Thymus (tissue), 14 donors: ENCODE measurements at places on chromosomes 11 and 22. TPM values are rescaled to one million over a fixed set of nuclear protein-coding genes. Genes with fewer than 3 reads are reported as not detected.

The TNNI2 gene
- 13.4 TPM for polyA plus RNA-seq

The MUC5B gene
- polyA plus RNA-seq, result 0.02 TPM

The LZTR1 gene
- polyA plus RNA-seq, result 49.2 TPM

The NTM gene
- 0.18 TPM for polyA plus RNA-seq

The SLC22A25 gene
- not detected for polyA plus RNA-seq

The CENPM gene
- 13.1 TPM for polyA plus RNA-seq

The IFITM1 gene
- 463 TPM for polyA plus RNA-seq

The C11orf87 gene
- polyA plus RNA-seq, result 0.02 TPM

The YPEL1 gene
- 14.2 TPM for polyA plus RNA-seq

The LRRN4CL gene
- polyA plus RNA-seq, result 0.75 TPM

The CRYBB3 gene
- polyA plus RNA-seq, result 1.2 TPM

The ADAMTS8 gene
- 0.37 TPM for polyA plus RNA-seq

The CACNA1I gene
- polyA plus RNA-seq, result 0.68 TPM

The CECR2 gene
- 0.27 TPM for polyA plus RNA-seq

The LDHA gene
- 364 TPM for polyA plus RNA-seq

The FCHSD2 gene
- polyA plus RNA-seq, result 22.3 TPM

The CTSW gene
- 4.2 TPM for polyA plus RNA-seq

The OR6A2 gene
- 0.05 TPM for polyA plus RNA-seq

The MYBPC3 gene
- polyA plus RNA-seq, result 0.55 TPM

The MRGPRF gene
- polyA plus RNA-seq, result 4.7 TPM

The GAL3ST3 gene
- polyA plus RNA-seq, result 0.25 TPM

The MMP8 gene
- 2.4 TPM for polyA plus RNA-seq

The ZFTA gene
- polyA plus RNA-seq, result 10.3 TPM

The RIC3 gene
- 15.7 TPM for polyA plus RNA-seq

The ATG16L2 gene
- polyA plus RNA-seq, result 56.5 TPM

The RASGRP2 gene
- polyA plus RNA-seq, result 227 TPM

The SMTNL1 gene
- polyA plus RNA-seq, result 0.05 TPM

The OR4A16 gene
- 0.07 TPM for polyA plus RNA-seq
